GM06990 (cell line): ENCODE measurements at places on chromosomes 4 and X.
A peak's percentile ranks its signal among the peaks of the same experiment; 100 is the strongest.

DNA sequence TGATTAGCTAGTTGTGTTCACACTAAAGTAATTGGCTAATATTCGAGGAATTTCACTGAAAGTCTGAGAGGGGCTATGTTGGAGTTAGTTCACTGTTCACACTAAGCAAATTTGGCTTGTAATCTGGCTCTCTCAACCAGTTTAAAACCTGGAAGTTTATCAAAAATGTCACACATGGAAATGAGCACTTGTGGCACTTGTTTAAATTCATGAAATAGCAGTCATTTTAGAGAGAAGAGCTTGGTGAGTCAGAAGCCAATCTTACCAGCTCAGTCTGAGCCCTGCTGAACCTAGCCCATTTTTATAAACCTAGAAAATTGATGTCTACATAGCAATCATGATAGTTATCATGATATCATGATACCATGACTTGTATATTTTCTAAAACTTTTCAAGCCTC is 90.7 kb upstream of the JADE1 start:
- DNase-seq, result no peak

- no peak for DNase-seq
These were observed 8.5 kb upstream of the ARHGEF38 start for GRCh38 chr4:105543881-105544280.

GRCh38 chrX:81232218-81232617 is 30.3 kb downstream of the SH3BGRL start:
- no peak for DNase-seq

DNA sequence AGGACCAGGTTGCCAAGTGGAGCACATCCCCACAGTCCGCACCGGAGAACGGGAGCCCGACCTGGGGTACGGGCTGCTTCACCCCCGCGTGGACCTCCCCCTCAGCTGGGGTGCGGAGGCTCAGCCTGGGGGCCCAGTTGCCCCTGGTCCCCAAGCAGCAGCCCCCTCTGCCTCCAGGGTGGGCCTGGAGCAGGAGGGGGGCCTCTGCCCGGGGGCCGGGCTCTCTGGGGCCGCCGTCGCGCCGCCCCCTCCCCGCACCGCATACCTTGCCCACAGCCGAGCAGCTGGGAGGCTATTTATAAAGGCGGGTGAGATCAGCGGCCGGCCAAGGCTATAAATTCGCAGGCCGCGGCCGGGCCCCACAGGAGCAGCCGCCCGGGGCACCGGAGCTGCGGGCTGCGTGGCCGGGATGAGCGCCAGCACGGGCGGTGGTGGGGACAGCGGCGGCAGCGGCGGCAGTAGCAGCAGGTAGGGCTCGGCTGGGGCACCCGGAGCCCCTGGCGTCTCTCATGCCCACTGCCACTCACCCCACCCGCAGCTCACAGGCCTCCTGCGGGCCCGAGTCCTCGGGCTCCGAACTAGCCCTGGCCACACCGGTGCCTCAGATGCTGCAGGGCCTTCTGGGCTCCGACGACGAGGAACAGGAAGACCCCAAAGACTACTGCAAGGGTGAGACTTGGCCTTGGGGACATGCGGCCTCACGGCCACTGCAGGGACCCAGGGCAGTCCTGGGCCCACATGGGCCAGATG is at the start of gene SRPK3:
Gene SRPK3 (plus strand): TSS at position 364 of the 750 bp plus-strand sequence. CDS start 46 bp downstream, at position 410.
- DNase-seq, result no peak

GRCh38 chr4:96356591-96357370 is 516.9 kb downstream of the PDHA2 start:
- no peak for DNase-seq

DNA sequence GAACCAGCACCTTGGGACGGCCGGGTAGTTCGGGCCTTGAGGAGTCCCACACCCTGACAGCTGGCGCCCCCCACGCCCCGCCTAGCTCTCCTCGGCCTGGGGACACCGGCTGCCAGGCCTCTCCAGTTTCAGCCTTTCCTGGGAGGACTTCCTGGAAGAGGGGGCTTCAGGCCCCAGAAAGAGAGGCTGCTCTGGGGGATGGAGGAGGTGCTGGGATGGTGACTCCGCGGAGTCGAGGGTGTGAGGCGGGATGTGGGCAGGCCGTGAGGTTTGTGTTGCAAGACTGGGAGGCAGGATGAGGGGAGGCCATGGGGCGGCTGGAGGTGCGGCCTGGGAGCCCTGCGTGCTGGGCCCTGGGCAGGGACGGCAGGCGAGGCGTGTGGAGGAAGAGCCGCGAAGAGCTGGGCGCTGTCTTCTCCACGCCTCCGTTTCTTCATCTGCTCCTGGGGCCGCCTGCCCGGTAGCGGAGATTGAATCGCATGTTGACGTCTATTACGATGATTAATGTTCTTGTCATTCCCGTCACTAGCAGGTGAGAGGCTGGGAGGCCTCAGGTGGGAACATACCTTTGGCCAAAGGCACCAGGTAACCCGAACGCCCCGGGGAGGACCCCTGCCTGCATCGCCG is 918 bp upstream of the FGFRL1 start:
- peak; percentile 61 for DNase-seq

- DNase-seq, result no peak
These were observed 244.7 kb downstream of the CBR4 start for GRCh38 chr4:168765322-168765721.

DNA sequence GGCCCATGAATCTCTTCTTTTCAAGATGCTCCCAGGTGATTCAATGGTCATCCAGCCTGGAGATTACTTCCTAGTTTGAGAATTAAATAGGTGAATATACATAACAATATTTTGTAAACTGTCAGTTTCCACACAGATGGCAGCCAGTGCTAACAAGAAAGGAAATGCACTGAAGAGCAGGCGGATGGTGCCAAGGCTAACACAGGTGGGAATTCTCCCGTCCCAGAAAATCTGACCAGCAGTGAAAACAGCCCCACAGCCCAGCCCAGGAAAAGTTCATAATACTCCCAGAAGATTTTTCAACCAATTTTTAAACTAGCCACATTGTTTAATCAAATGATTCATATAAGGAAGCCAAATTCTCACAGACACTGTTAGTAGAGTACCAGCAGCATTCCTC is 387.2 kb upstream of the GATB start:
- DNase-seq, result no peak

- DNase-seq, result no peak
These were observed 12.8 kb downstream of the PJA1 start for GRCh38 chrX:69152417-69152841.

GRCh38 chr4:8315435-8316250 is 46.1 kb downstream of the HTRA3 start:
- DNase-seq, result no peak

- DNase-seq, result no peak
These were observed 89.3 kb downstream of the GPR143 start for GRCh38 chrX:9676306-9676705.

DNA sequence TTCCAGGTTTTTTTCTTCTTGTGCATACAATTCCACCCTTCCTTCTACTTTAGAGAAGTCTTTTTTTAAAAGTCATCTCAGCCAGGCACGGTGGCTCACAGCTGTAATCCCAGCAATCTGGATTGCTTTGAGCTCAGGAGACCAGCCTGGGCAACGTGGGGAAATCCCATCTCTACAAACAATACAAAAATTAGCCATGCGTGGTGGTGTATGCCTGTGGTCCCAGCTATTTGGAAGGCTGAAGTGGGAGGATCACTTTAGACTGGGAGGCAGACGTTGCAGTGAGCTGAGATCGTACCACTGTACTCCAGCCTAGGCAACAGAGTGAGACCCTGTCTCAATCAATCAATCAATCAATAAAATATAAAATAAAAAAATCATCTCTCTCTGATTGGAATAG is 14.8 kb downstream of the ELOVL6 start:
- no peak for DNase-seq

- no peak for DNase-seq
These were observed 1015.0 kb upstream of the GRID2 start for GRCh38 chr4:91288702-91289311.

- DNase-seq, result no peak
These were observed 15.1 kb downstream of the TEC start for GRCh38 chr4:48254381-48255071.

- DNase-seq, result no peak
These were observed 79.2 kb downstream of the ARAP2 start for GRCh38 chr4:36164900-36165630.

DNA sequence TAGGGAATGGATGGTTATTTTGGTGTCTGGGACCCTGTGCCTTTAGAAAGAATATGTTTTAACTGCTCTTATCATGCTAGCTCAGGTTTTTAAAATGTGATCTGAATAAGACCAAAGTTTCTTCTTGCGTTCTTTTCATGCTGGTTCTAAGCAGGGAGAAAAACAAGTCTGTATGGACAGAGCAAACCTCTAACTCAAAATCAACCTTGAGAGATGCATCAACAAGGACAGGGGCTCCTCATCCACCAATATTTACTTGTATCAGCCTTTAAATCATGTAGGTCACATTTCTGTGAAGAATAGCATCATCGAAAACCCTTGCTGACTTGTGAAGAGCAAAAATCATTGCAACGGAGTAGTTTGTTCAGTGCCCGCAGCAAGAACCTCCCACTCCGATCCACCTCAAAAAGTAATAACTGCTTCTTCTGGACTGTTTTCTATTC is 1.2 kb downstream of the ATP10D start:
- no peak for DNase-seq

DNA sequence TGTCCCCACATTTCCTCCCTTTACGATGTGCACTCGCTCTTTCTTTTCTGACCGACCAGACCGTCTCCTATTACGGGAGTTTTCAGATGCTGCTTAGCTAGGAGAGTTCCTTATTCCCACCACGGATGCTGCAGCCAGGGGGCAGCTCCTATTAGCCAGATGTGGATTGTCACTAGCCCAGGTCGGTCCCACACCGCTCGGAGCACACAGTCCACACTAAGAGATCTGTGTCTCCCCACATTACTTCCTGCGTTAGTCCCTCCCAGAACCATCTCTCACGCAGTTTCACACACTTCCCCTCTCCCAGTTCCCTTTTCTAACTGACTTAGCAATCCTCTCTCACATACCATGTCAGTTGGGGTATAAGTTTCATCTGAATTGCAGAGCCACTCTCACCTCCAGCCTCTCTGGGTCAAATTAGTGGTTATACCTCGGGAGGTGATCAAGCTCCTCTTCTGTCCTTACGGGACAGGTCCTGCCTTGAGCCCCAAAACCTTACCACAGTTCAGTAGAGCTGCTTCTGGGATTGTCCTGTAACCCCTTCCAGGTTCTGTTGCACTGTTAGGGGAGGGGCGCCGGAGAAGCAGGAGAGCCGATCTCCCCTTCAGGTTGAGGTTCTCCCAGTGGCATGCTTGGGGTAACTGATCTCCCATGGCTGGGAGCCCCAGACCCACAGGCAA is 28.2 kb downstream of the SULT1E1 start:
- peak; percentile 42 for DNase-seq

DNA sequence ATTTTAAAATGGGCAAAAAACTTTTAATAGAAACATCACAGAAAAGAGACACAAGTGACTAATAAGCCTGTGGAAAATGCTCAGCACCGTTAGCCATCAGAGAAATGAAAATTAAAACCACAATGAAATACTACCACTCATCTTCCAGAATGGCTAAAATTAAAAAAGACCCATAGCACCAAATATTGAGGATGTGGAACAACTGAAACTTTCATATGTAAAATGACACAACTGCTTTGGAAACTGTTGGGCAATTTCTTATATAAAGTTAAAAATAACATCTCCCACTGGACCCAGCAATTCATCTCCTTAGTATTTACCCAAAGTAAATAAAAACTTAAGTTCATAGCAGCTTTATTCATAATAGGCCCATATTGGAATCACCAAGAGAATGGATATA is 94.2 kb downstream of the TENM3 start:
- no peak for DNase-seq

GRCh38 chr4:10611673-10612072 is 72.9 kb downstream of the CLNK start:
- no peak for DNase-seq

DNA sequence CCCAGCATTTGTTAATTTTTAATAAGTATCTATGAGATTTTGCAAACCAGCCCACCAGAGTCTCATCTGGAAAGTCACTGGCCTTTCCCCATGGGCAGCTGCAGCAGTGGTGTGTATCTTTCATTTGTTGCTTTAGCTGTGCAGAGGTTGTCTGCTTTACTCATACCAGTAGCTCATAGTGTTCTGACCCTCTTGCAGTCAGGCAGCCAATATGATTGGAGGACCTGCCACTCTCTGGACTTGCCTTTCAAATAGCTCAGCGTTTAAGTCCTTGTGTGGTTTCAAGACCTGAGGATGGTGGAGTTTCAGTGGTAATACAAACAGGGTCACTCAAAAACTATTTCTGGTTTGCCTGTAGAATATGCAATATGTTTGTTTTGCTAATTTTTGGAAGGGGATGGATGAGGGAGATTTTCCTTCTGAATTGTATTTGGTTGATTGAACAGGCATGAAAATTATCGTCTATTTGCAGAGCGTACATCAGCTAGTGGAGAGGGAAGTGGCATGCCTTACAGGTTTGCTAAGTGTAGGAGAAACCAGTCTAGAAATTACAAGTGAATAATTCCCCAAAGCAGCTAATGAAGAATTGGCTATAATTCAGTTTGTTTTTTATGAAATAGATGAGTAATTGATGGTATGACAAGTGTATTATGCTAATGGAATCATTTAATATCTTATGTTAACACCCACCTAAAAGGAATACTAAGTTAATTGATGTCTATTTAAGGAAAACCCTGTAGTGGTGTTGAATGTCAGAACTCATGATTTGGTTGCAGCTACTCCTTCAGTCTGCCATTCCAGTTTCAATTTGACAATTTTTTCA is 8.9 kb downstream of the POLA1 start:
- DNase-seq, result peak; percentile 44

- DNase-seq, result peak; percentile 9
These were observed 1.0 kb downstream of the FAT4 start for GRCh38 chr4:125315576-125316400.

- DNase-seq, result peak; percentile 22
These were observed 94.9 kb upstream of the TBC1D9 start for GRCh38 chr4:140851032-140851636.

- no peak for DNase-seq
These were observed 315.6 kb downstream of the ARHGAP24 start for GRCh38 chr4:85790582-85790981.

DNA sequence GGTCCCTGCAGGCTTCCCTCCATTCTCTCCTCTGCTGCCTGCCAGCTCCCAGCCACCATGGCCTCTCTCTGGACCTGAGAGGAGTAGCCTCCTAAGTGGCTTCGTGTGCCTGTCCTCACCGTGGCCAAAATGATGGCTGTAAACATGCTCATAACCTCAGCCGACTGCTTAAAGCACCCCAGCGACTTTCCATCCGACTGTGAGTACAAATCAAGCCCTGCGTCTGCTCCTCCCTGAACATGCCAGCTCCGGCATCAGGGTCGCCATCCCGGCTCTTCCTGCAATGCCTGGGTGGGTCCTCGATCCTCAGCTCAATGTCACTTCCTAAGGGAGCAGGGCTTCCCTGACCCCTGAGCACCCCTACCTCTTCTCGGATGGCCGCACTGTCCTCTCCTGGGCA is 3.3 kb upstream of the SORCS2 start:
- no peak for DNase-seq

- no peak for DNase-seq
These were observed 21.3 kb upstream of the SULT1E1 start for GRCh38 chr4:69881173-69881773.

GRCh38 chr4:73912191-73912590 is 43.0 kb downstream of the CXCL1 start:
- no peak for DNase-seq
